ENCODE measurements at places on chromosomes 6 and 20.

GRCh38 chr6:35489995-35490791 lies 6.7 kb downstream of the TEAD3 start:
- no peak for DNase-seq

DNA sequence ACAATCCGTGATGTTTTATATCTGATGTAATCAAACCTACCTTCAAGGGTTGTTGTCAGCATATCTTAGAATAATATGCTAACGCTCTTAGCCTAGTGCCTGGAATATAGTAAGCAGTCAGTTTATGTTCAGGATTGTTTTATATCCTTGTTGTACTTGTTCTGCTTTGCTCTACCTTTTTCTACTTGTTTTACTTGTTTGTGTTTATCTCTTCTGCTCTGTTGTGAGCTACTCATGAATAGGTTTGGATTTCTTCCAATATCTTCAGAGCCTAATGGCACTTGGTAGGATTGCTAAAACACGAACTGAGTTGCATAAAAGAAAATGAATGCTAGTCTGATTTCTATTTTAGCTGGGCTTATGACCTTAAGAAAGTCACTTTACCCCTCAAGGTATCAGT lies 40.1 kb downstream of the DNAH8 start:
- DNase-seq: no peak

DNA sequence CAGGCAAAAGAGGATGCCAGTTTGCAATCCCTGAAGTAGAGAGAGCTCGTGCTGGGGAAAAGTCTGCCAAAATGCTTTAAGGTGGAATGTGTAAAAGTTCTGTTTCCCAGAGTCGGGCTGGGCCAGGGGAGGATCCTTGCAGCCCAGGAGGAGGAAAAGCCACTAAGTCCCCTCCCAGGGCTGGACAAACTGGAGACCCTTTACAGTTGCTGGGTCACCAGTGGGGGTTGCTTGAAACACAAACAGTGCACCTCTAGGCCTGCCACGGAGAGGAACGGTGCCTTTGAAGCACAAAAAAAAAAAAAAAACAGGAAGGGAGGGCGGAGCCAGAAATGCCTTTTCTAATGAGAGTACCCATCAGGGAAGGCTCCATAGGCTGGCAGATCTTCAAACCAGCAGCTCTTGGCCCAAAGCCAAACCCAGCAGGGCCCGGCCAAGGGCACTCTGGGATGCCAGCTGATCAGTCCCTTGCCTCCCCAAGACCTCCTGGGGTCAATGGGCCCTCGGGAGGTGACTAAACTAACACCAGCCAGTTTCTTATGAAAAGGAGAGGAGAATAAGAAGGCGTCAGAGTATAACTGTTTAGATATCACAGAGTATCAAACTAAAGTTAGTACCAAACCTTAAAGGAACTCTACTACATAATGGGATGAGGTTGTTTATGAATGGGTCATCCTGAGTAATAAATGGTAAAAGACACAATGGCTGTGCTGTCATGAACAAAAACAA lies 23.7 kb downstream of the HLA-A start:
- peak; percentile 30 for DNase-seq

- DNase-seq: no peak
These were observed 195.7 kb upstream of the CITED2 start for GRCh38 chr6:139570166-139570565.

GRCh38 chr20:31569163-31570020 lies 35.7 kb upstream of the ID1 start:
- DNase-seq: peak; percentile 50

- no peak for DNase-seq
These were observed 292.6 kb upstream of the SPTLC3 start for GRCh38 chr20:12715991-12716680.

GRCh38 chr6:27812078-27812804 lies 100.0 kb downstream of the OR2B2 start:
- no peak for DNase-seq

GRCh38 chr6:110282412-110282811 lies 75.7 kb downstream of the METTL24 start:
- DNase-seq: no peak

DNA sequence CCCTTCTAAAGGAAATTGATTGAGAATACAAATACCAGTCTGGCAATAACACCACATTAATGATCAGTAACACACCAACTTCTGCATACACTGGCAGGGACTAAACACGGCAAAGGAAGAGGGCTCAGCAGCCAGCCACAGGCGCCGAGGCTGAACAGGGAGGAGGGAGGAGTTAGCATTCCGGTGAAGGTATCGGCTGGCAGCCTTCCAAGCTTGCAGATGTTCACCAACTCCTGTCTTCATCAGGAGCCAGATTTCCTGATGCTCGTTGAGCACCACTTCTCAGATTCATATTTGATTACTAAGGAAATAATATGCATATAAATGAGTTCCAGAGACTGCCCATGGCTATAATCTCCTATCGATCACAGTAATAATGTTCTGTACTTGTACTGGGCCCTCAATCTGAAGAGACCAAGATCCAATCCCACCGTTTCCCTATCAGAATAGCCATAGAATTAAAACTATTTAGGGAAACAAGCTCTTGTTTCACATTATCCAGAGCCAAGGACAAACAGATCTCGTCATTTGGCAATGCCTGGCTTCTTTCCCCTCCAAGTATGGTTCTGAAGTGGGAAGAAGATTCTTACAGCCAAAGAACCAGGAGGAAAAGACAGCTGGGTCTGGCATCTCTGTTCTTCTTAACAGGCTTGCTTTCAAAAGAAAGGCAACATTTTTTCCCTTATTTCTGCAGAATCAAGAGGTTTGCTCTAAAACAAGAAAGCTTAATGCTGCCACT lies 42.2 kb downstream of the GFOD1 start:
- DNase-seq: peak; percentile 53

DNA sequence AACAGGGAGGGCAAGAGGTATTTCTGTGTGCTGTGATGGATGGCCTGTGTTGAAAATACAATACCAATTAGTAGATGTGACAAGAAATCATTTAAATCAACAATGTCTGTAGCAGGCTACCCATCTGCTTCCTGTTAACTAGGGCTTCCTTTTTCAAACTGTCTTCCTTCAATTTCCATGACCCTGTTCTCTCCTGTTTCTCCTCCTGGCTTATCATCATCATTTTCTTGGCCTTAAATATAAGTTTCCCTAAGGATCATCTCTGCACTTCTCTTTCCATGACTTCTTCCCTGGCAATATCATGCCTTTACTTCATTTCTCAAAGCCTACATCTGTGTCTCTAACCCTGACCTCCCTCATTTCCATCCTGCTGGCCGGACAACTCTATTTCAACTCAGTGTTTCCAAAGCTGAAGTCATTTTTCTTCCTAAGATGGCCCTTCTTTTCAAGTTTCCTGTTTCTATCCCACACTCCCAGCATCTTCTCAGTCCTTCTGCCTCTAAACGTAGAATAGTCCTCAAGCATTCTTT lies 18.2 kb downstream of the ZC2HC1B start:
- DNase-seq: peak; percentile 55

DNA sequence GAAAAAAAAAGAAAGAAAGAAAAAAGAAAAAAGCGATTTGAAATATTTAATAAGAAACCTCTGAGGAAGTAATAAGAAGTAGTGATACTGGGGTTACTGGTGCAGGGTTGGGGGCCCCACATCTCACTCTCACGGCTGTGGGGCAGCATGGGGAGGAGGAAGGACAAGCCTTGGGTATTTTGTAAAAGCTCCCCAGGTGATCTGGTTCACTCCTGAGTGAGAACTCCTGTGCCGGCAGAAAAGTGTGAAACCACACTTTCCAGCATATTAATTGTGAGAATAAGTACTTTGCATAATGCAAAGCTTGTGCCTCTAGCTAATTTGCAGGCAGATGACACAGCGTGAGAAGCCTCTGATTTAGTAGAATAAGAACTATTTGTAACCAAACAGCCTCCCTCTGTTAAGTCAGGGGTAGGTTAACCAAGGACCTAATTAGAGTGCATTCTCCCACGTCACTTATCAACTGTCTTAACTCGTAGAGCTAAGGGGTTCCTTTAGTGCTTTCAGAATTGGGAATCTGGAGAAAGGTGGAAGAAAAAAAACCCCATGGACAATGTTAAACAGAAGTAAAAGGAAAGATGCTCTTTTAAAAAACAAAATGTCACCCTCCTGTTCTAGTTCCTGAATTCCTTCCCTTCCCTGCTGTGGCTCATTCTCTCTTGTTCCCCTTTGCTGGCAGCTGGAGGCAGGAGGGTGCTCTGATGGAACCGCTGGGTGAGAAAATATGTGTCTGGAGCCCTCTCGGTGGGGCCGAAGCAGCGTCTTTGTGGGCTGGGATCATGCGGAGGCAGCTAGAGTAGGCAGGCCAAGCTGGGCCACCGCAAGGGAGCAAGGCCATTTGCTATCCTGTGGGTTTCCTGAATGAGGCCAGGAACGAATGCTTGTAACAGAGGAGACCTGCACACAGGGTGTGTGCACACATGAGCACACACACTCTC lies 108.7 kb downstream of the FYN start:
- peak; percentile 37 for DNase-seq

DNA sequence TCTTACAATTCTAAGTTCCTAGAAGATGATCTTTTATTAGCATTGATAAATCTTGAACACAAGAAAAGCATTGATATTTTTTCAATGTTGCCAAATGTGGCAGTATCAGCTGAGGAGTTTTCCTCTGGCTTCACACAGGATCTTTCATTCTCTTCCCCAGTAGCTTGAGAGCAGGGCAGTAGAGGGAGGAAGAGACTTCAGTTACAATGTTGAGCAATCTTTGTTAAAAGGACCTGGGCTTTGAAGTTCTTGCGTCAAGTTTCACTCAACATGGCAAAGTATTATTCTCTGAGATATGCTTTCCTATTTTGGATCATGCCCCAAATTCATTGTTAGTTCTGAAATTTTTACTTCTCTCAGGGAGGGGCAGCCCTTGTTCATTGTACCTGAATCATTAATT lies 238.0 kb downstream of the COL12A1 start:
- peak; percentile 23 for DNase-seq

DNA sequence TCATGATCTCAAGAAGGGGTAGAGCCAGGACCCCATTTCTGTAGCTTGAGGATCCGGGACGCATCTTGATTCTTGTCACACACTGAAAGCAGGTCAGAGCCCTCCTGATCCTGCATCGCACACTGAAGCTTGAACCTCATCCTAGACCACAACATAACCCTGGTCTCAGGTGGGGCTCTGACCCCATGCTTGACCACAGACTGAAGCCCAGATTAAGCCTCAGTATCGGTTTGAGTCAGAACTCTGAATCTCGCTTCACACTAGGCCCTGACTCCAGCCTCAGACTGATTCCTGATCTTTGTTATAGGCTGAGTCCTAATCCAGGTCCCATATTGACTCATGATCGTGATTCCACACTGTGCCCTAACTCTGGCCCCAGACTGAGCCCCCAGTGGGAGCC lies 8.5 kb upstream of the RSPO4 start:
- DNase-seq: no peak

GRCh38 chr6:133504761-133505160 lies 263.6 kb downstream of the EYA4 start:
- no peak for DNase-seq

GRCh38 chr6:104256646-104257045 lies 603.1 kb downstream of the HACE1 start:
- DNase-seq: no peak

- no peak for DNase-seq
These were observed 428.3 kb downstream of the ADGRB3 start for GRCh38 chr6:69063401-69063800.

DNA sequence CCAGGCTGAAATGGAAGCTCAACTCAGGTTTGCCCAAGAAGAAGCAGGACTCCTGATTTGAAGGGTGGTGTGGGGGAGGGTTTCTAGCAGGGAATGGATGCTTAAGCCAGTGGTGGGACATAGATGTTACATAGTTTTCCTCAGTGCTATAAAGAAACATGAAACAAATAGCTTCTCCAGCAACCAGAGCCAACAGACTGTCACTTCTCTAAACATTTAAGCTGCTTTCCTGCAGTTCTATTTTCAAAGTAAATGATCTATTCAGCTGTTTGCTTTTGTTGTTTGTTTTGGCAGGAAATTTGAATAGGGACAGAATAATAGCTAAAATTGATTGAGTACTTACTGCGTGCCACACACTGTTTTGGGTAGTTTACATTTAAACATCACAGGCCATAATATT lies 169.0 kb downstream of the UST start:
- DNase-seq: no peak

DNA sequence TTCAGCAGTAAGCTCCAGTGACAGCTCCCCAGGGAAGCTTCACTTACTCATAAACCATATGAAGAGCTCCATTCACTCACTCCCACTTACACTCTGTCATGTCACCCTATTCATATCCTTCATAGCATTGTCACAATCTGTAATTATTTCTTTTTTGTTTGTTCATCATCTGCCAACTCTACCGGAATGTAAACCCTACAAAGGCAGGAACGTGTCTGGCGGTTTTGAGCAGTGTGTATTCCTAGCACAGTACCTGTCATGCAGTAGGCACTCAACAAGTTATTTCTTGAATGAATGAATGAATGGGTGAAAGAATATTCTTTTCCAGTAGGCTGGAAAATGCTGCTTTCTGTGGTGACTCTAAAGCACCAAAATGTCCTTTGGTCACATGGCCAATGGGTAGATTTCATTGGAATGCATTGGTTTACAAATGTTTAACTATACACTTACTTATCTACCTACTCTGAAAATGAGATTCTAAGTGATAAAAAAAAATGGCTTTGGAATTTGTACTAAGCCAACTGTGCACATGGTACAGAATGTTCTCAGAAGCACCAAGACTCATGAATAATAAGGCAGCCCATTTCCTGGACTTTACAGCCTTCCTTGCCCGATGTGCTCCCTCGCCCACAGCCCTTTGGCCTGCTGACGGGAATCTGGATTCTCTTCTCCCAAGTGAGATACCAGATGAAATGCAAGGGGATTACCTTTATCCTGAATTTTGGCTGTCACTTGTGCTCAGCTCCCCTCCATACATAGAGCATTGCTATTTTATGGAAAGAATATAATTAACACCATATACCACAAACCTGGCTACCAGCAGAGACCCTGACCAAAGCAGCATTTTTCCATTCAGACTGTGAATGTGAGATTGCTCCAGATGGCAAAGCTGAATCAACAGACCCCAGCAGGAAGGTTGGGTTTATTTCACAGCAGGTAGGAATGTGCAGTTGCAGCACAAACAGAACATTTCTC lies 273.3 kb downstream of the ALDH8A1 start:
- DNase-seq: no peak

- no peak for DNase-seq
These were observed 31.7 kb downstream of the AGPAT4 start for GRCh38 chr6:161242113-161242512.

DNA sequence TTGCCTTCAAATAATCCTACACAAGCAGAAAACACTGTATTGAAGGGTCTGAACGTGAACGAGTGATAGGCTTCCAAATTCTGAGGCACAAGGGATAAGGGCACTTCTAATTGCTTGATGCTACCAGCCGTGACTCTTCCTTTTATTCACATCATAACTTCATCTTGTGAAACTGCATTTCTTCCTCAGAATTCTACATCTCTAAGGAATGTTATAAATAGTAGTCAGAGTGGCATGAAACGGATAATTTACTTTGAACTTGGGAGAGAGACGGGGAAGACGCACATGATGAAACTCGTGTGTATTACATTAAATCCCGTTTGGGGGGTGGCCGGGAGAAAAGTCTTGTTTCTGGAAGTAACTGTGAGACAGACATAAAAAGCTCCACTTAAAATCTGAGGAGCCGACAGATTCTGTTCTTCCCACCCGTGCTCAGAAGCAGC lies 754 bp downstream of the HDDC2 start:
- peak; percentile 33 for DNase-seq

Data from Kasumi-1 (cell line).